HEK293T (cell line): ENCODE measurements at places on chromosomes 3 and 15.
A peak's percentile ranks its signal among the peaks of the same experiment; 100 is the strongest.

- no peak for DNase-seq
These were observed 220.7 kb upstream of the GAP43 start for GRCh38 chr3:115402651-115403050.

DNA sequence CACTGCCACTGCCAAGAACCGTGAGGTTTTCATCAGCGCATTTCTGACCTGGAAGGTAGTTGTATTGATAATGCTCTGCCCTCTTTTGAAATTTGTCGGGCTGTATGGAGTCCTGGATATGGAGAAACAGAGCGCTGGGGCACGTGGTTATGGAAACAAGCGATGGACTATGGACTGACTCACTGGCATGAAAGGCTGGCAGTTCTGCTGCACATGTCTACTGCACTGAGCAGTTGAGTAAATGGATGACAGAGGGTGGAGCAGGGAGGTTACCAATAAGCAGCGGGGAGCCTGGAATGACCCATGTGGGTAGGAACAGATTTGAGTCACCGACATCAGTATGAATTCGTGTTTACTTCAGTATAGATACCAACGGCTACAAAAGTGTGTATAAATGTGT lies 429.5 kb downstream of the OCA2 start:
- no peak for DNase-seq

DNA sequence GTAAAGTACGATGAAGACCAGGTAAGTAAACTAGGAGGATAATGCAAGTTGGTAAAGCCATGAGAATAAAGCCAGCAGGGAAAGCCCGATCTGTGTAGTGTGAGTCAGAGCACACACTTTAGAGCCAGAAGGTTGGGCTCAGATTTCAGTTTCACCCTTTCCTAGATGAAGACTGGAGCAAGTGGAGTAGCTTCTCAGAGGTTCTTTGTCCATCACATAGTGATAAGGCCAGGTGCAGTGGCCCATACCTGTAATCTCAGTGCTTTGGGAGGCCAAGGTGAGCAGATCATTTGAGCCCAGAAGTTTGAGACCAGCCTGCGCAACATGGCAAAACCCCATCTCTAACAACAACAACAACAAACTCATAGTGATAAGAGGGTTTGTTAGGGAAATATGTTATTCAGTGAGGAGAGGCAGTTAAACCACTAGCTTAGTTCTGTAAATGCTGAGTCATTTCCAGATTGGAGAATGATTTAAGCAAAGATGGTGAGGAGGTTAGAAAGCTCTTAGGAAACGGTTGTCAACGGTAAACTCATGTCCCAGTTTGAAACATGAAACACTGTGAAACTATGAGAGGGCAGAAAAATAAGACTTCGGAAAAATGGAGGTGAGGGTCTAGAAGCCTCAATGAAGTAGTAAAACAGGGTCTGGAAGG lies 39.0 kb downstream of the IL12A start:
- DNase-seq: no peak

DNA sequence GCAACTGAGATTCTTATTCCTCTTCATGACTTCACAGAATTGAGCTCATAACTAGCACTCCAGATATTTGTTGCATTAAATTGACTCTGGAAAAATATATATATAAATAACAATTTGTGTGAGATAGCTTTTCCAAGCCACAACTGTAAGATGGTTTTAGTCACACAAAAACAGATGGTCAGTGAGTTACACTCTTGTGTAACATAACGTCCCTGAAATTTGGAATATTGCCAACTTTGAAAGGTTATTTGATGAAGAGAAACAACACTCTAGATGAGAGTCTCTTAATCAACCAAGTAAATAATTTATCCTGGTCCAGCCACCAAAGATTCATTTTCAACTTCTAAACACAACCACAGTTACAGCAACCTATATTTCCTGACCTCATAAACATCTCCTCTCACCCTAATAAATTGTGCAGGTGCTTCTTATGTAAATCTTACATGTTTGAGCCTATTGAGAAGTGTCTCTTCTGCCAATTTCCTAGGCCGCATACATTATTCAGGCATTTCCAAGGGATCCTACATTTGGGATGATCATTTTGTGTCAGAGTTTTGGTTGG lies 84.9 kb upstream of the ACP3 start:
- DNase-seq: no peak

- DNase-seq: no peak
These were observed 1.2 kb upstream of the CLSTN2 start for GRCh38 chr3:139933766-139934165.

DNA sequence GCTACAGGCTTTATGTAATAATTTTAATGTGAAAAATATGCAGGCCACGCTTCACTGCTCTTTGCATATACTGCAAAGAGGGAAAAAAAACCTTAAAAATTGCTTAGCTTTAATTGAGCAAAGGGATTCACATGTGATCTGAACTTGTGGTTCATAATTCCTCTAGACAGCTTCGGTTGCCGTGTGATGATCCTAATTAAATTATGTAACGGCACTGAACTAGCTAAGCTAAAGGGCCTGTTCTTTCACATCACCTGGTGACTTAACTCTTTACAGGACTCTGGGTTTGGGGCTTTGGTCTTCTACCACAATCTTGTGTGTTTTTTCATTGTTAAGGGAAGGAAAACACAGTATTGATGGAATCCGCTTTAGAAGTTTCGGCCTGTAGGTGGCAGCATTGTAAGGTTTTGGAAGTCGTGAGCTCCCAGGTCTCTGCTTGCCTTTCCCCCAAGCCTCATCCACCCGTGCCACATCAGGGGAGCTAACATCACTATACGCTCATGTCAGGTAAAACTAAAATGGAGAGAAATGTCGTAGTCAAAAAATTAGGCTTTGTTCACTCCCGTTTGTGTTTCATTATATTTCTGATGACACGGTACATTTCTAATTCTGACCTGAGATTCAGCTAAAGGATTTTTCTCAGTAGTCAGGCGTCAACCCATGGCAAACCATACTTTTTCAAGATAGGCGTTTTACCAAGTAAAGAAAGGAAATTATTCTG lies 205.6 kb upstream of the DPH6 start:
- DNase-seq: peak; percentile 56

DNA sequence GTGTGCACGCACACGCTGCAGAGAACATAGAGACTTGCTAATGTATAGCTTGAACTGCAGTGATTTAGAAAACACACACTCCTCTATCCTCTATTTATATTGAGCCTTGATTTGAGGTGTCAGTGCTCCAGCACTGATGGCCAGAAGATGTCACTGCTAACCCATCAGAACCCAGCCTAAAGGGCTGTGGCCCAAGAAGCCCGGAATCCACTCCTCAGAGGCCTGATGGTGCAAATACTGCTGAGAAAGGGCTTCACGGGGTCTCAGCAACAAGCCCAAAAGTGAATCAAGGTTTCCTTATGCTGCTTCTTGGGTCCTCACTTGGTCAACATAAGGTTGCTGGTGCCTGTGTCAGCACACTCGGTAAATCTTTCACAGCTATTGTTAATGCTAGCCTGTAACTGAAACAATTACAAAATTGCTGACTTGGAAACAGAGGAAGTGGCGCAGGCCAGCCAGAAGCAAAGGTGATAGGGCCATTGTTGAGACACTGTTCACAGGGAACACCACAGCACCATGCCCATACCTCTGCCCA lies 60.3 kb downstream of the HEG1 start:
- DNase-seq: peak; percentile 46

DNA sequence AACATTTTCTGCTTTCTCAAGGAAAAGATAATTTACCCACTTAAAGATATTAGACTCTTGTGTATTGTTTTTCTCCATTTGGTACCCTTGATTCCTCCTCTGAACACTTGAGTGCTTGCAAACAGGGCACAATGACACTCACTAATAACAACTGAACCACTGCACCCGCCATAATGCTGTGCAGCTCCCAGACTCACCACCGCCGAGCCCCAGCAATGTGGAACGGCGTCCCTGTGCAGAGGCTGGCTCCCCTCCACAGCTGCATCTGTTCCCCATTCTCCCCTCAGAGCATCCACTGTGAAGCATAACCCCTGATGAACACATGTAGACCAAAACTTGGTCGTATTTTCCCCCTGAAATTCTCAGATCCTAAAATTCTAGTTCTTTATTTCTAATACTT lies 276.2 kb upstream of the PLSCR5 start:
- DNase-seq: no peak

GRCh38 chr3:139586420-139587017 lies 47.0 kb upstream of the RBP1 start:
- no peak for DNase-seq

- no peak for DNase-seq
These were observed 150.3 kb downstream of the AGBL1 start for GRCh38 chr15:86229936-86230335.

GRCh38 chr15:96393209-96393513 lies 62.7 kb downstream of the NR2F2 start:
- no peak for DNase-seq

GRCh38 chr3:12512534-12513118 lies 28.3 kb downstream of the TSEN2 start:
- DNase-seq: no peak

DNA sequence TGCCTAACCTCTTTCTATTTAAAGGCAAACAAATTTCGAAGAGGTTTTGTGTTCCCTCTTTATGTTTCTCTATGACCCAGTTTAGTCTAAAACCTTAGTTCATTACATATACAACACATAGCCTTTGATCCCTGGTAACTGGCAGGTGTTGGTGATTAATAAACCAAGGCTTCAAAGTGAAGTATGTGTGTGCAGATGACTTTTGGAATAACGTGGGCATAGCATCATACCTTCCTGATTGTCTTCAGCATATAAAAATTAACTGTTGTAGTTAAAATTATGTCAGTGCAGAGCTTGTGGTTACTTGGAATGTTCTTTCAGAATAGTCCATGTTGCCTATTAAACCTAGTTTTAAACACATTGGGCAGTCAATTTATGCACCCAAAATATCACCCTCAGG lies 608.3 kb downstream of the ROBO2 start:
- no peak for DNase-seq

- DNase-seq: no peak
These were observed 121.9 kb downstream of the RPLP1 start for GRCh38 chr15:69574506-69574905.

- no peak for DNase-seq
These were observed 34.5 kb downstream of the RASGRP1 start for GRCh38 chr15:38530113-38530512.

DNA sequence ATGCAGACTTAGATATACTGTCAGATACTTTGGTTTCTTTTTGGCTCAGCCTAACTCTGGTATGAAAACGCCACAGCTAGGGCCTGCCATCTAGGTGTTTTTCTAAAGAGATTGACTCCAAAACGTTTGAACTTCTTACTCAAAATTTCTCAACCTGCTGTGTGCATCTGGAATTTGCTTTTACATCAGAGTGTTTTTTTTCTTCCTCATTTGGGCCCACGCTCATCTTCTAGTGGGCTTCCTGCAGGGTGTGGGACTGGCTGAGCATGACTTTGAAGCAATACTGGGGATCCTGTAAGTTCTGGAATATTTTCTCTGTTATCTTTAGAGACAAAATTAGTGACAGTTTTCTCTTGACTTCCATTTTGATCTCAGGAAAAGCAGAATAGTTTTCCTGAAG lies 117.8 kb downstream of the NR1D2 start:
- DNase-seq: no peak

DNA sequence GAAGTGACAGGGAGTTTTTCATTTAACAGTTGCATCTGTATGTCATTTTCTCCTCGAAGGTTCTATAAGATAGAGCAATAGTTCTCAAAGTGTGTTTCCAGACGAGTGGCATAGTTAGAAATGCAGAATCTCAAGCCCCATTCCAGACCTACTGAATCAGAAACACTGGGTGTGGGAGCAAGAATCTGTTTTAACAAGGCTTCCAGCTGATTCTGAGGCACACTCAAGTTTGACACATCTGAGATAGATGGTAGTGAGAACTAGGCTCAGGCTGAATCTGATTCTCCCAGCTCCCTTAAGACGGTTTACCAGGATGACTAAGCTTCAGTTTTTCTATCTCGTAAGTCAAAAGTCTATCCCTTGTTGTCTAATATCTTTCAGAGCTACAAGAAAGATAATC lies 159.8 kb upstream of the NUDT16 start:
- DNase-seq: no peak

DNA sequence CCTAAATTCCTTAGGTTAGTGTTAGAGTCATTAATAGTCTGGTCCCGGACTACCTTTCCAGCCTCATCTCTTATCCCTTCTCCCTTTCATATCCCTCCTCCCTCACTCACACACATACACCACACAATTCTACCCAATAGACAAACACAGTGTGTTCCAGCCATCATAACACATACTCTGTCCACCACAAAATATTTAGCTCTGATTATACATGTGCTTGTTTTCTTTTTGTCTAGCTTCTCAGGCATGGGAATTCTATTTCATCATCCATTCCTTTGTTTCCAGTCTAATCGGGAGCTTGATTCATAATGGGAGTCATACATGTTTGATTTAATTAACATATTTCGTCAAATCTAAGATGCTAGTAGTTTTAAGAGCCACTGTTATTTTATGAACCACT lies 161.8 kb upstream of the BFSP2 start:
- no peak for DNase-seq

- DNase-seq: peak; percentile 86
These were observed at the start of gene THUMPD3 for GRCh38 chr3:9362731-9363530. TSS of gene THUMPD3 (plus strand) at chr3:9363054. CDS start at chr3:9365069, 2,015 bp downstream.

GRCh38 chr15:98823012-98823458 lies 174.7 kb downstream of the IGF1R start:
- peak; percentile 55 for DNase-seq
